ENCODE measurements at places on chromosomes 3 and 15.

- no peak for DNase-seq
These were observed 33.7 kb downstream of the RORA start for GRCh38 chr15:61195116-61196002.

GRCh38 chr3:5254281-5255048 lies 67.0 kb downstream of the EDEM1 start:
- DNase-seq, result no peak

GRCh38 chr3:142285083-142285517 lies 59.7 kb upstream of the GK5 start:
- no peak for DNase-seq

- DNase-seq, result no peak
These were observed 23.6 kb upstream of the C3orf62 start for GRCh38 chr3:49300595-49300994.

- no peak for DNase-seq
These were observed 143.0 kb upstream of the CTDSPL start for GRCh38 chr3:37718632-37719031.

GRCh38 chr3:72580900-72581299 lies 267.3 kb downstream of the SHQ1 start:
- no peak for DNase-seq

GRCh38 chr3:27669591-27669990 lies 52.5 kb downstream of the EOMES start:
- DNase-seq, result no peak

- DNase-seq, result no peak
These were observed 51.2 kb downstream of the UBE2E2 start for GRCh38 chr3:23254282-23254681.

GRCh38 chr15:39191871-39192291 lies 389.0 kb upstream of the THBS1 start:
- DNase-seq, result no peak

Measured in keratinocyte (primary cell).